M059J (cell line): ENCODE measurements at places on chromosomes 7 and 10.

DNA sequence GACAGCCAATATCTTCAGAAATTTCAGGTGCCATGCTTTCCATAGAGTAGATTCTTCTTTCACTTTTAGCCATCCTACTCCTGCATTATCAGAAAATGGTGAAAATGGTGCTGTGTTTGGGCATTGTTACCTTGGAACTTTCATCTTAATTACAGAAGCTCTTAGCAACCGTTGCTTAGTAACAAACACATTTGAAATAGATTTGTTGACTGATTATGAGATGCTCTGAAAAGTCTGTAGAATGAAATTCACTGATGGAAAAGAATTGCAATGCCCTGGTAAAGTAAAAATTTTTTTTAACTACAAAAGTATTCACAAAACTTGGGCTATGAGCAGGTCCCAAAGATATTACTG, 249.3 kb upstream of the NEBL start:
- peak; percentile 1 for DNase-seq

DNA sequence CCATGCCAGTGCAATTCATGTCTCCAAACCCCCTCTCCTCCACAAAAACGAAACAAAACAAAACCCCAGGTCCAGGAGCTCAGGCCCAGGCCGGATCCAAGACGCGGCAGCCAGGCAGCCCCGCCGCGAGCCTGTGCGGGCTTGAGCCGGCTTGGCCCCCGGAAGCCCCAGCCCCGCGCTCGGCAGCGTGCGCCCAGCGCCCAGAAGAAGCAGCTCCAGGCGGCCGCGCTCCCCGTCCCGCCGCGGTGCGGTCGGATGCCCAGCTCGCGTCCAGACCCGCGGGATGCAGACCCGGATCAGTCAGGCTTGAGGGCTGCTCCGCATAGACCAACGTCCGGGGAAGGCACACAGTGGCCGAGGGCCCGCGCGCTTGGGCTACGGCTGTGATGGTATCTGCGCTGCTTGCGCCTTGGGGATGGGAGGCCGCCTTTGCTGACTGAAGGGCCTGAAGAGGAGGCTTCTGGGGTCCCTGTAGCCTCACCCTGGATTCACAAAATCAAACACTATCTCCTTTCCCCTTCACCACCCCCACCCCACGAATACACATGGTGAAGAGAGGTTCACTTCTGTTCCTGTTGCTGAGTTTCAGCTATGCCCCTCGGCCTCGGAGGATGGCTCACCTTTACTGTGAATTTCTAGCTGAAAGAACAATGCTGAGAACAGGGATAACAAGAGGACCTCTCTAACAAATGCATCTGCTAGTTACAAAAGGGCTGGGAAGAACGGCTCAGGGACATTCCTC, 79.9 kb upstream of the EN2 start:
- DNase-seq, result no peak

- DNase-seq, result no peak
These were observed 60.8 kb upstream of the GDF10 start for GRCh38 chr10:47239211-47239610.

GRCh38 chr10:63007112-63007511, 126.0 kb upstream of the NRBF2 start:
- no peak for DNase-seq

DNA sequence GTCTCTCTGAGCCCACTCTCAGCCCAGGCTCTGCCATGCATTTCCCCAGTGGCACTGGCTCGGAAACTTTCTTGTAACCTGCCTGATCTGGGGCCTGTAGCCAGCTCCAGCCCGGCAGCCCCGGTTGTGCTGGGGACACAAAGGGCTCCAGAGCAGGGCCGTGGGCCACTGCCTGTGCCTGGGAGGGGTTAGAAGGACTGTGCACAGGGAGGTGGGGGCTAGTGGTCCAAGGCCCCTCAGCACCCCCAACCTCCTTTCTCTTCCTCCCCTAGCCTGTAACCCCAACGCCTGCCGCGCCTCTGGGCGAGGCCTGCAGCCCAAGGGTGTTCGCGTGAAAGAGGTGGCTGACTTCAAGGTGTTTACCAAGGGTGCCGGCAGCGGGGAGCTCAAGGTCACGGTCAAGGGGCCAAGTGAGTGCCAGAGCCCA, 9.6 kb downstream of the FLNC start:
- no peak for DNase-seq

DNA sequence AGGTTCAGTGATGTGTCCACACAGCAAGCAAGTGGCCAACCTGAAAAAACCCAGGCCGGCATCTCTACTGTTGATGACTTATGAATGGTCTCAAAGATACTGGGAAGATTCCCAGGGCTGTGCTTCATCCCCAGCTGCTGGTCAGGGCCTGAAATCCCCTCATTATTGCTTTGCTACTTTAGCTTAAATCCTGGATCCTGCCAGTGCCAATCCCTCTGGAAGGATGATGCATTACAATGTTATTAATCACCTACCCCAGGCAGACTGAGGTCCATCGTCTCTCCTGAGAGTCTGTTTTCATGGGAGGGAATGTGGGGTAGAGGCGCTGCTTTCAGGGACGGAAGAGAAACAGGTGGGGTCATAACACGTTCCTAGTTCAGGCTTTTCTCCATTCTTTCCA, 371.6 kb downstream of the RPS24 start:
- DNase-seq, result peak; percentile 46

DNA sequence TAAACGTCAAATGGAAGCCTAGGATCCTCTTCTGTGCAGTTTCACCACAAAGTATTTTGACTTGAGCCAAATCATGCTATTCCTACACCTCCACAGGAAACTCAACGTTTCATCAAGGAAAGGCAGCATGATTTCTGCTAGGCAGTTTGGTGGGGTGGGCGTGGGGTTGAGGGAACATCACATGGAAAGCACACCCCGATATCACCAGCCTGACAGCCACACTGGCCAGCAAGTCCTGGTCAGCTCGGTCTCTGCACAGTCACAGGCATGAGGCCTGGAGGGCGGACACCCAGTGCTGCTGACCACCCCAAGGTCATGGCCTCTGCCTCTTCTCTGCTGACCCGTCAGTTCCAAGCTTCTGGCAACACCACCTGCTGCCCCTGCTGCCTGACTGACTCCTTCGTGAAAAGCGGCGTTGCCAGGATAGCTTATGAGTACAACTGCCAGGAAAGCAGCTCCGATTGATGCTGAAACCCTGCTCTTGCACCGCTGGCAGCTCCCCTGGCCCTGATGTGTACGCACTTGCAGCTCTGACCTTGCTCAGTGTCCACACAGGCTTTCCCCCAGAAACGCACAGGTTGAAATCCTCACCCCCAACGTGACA, 171.5 kb downstream of the DIP2C start:
- DNase-seq, result no peak

- no peak for DNase-seq
These were observed 356.0 kb downstream of the GATA3 start for GRCh38 chr10:8410506-8410905.

GRCh38 chr10:5638494-5638893, 27.9 kb downstream of the ASB13 start:
- no peak for DNase-seq

GRCh38 chr7:1989049-1989860, 243.5 kb downstream of the MAD1L1 start:
- no peak for DNase-seq

- DNase-seq, result peak; percentile 89
These were observed 105.0 kb upstream of the KLF6 start for GRCh38 chr10:3889961-3890522.

- DNase-seq, result peak; percentile 82
These were observed 7.3 kb downstream of the TSPAN15 start for GRCh38 chr10:69458430-69459100.

DNA sequence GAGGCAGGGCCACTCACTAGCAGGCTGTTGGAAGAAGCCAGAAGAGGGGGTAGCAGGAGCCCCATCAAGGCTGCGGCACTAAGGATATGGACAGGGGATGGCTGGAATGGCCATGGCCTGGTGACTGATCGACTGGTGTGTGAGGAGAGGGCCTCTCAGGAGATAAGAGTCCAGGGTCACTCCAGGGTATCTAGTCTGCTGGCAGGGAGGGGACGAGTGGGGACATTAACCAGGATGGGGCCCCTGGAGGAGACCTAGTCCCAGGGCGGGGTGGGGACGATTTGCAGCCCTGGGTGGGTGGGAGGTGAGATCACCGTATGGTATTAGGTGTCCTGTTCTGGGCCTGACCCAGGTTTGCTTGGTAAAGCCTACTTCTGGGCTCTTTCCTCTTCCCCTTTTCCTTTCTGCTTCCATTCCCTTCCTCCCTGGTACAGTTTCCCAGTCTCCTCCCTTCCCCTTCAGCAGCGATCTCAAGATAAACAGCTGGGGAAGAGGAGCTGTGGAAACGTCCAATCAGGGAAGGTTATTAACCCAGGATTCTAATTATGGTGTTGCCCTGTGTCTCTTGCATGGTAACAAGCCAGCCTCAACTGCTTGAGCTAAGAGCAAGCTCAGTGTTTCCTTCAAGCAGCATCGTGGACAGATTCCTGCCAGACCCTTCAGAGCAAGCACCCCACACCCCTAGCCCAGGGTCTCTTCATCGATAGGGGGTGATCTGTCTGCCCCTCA, 233.2 kb downstream of the RPS24 start:
- no peak for DNase-seq

DNA sequence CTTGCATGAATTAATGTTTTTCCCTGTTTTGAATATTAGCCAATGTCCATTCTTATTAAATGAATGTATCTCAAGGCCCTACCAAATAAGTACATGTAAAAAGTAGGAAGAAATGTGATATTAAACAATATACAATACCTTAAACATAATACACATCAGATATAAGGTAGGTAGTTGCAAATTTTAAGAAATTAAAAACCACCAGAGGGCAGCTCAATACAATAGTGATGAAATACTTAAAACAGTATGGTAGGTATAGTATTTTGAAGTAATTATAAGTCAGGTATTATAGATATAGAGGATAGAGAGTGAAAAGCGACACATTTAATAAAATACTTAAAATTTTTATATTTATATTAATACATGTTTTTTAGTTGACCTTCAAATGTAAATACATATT, 43.6 kb upstream of the CDK14 start:
- peak; percentile 4 for DNase-seq

DNA sequence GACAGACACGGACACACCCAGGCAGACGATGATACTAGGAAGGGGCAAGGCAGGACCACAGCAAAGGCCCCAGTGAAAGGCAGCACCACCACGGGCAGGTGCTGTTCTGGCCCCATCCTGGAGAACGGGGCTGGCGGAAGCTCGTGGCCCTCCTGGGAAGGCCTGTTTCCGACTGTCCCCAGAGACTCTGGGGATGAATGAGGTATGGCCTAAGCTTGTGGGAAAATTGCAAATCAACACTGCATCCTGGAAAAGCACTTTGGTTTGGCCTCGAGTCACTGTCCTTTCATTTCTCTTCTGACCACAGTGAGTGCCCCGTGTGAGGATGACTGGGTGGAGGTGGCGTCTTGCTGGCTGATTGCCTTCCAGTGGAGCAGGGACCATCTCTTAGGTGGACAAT, 81.6 kb upstream of the ANLN start:
- DNase-seq, result peak; percentile 50
